AG10803 (cell line): ENCODE measurements at places on chromosomes 6 and 20.

GRCh38 chr20:59192533-59192896 is 28.9 kb downstream of the ZNF831 start:
- no peak for DNase-seq

- DNase-seq: peak; percentile 51
Observed at GRCh38 chr20:38460040-38460623, 12.5 kb upstream of the RALGAPB start.

DNA sequence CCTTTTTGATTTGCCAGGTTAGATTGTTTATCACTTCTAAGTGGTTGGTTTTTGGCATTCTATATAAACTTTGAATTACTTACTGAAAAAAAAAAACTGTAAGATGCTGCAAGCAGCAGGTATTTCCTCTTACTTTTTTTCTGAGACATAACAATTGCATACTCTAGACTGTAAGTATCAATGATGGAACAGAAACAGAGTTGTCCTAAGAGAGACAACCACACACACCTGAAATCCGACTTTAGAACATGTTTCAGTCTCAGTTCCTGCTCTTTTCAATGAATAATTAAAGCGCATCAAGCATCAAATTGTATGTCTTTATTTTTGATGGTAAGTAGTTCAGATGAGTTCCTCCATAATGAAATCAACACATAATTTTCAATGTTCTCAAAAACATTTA is 105.3 kb upstream of the KHDRBS2 start:
- DNase-seq: no peak

- no peak for DNase-seq
Observed at GRCh38 chr20:24836041-24836533, 113.0 kb upstream of the CST7 start.

- DNase-seq: no peak
Observed at GRCh38 chr6:116176596-116176995, 50.7 kb upstream of the COL10A1 start.

GRCh38 chr6:16103722-16104121 is 25.2 kb upstream of the MYLIP start:
- DNase-seq: no peak
